ENCODE measurements at places on chromosomes 13 and 19. TPM values are rescaled to one million over a fixed set of nuclear protein-coding genes. Genes with fewer than 3 reads are reported as not detected.

GRCh38 chr19:42057846-42058245 lies 12.2 kb downstream of the GRIK5 start:
- H3K4me1 ChIP-seq = no peaks in the 10 kb centered on the region
- H3K4me3 ChIP-seq = no peak overlapping the region
- H3K36me3 ChIP-seq = no peaks in the 10 kb centered on the region
- H3K27ac ChIP-seq = no peak overlapping the region
- H3K27me3 ChIP-seq = no peaks in the 10 kb centered on the region

DNA sequence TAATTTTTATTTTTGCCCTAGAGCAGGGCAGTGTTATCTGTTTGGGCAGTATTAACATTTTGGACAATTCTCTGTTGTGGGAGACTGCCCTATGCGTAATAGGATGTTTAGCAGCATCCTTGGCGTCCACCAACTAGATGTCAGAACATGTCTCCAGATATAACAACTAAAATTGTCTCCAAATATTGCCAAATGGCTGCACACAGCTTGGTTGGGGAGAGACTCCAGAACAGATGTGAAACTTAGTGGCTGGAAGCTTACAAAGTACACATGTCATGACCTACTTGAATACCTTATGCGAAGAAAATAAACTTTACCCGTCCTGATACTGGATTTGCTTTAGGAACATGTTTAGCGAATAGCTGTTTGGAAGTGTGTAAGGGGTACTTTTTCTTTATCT lies 123.0 kb downstream of the GGACT start:
- no peak for DNase-seq
- H3K27ac ChIP-seq = no peak overlapping the region
- no peak overlapping the region for H3K4me3 ChIP-seq
- H3K27me3 ChIP-seq = no peaks in the 10 kb centered on the region

GDF15 gene
- total RNA-seq = 33.3 TPM

GRCh38 chr13:45341799-45342500 lies 967 bp upstream of the TPT1 start:
- H3K27ac ChIP-seq = peak overlapping the region; percentile 98
- peaks cover 33% of the 10 kb centered on the region for H3K36me3 ChIP-seq

NLRP11 gene
- not detected for total RNA-seq

- peak; percentile 44 for DNase-seq
- H3K4me3 ChIP-seq = no peak overlapping the region
- H3K27me3 ChIP-seq = no peaks in the 10 kb centered on the region
- H3K36me3 ChIP-seq = no peaks in the 10 kb centered on the region
- H3K27ac ChIP-seq = no peak overlapping the region
Observed at GRCh38 chr13:92187378-92187989, 789.1 kb downstream of the GPC5 start.

DNA sequence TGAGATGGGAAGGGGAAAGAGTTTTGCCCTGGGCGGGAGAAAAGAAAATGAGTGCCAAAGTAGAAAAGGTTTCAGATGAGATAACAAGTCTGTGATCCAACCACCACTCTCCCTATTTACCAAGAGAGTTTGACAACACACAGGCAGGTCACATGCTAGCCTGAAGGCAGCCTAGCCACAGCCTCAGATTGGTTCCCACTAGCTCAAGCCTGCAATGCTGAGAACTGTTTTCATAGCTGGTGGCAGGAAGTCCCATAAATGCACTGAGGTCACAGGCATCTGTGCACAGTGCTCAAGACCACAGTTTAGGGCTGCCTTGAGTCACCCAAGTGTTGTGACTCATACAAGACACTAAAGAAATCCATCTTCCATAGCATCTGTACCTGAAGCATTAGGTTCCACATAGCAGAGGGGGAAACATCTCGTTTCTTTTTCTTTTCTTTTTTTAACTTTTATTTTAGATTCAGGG lies 18.5 kb upstream of the POP4 start:
- peak; percentile 40 for DNase-seq
- H3K4me1 ChIP-seq = 0 out of 2 replicates have a peak, but pooled peaks cover 4% of the 10 kb centered on the region
- H3K4me3 ChIP-seq = no peak overlapping the region
- peaks cover 7% of the 10 kb centered on the region for H3K27me3 ChIP-seq

- H3K4me1 ChIP-seq = peaks cover 6% of the 10 kb centered on the region
- no peaks in the 10 kb centered on the region for H3K36me3 ChIP-seq
- H3K27me3 ChIP-seq = no peaks in the 10 kb centered on the region
- H3K27ac ChIP-seq = no peak overlapping the region
- H3K4me3 ChIP-seq = peak overlapping the region; percentile 90
Observed at GRCh38 chr13:101415358-101416174, 742 bp downstream of the NALCN start.

DNA sequence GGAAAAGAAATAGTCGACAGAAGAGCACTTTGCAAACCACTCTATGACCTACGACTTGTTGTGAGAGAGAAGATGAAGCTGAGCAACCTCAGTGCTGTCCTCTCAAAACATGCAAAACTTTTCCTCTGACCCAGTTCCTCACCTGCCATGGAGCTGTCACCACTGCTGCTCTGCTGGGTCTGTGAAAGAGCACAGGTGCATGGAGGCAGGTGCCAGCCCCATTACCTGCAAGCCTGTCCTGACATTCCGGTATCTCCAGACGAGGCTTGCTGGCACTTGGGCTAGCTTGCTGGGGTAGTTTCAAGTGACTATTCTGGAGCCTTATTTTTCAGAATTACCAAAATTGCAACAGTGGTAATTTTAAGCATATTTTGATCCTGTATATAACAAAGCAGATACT lies 49.5 kb upstream of the RFXAP start:
- H3K4me3 ChIP-seq = no peak overlapping the region
- H3K4me1 ChIP-seq = no peaks in the 10 kb centered on the region
- DNase-seq = no peak
- H3K27me3 ChIP-seq = no peaks in the 10 kb centered on the region
- H3K36me3 ChIP-seq = no peaks in the 10 kb centered on the region

Data from GM23248 (cell line).